ENCODE measurements at places on chromosomes 1 and 21. TPM values are rescaled to one million over a fixed set of nuclear protein-coding genes. Genes with fewer than 3 reads are reported as not detected.

GRCh38 chr1:101178688-101179491 is 57.9 kb upstream of the S1PR1 start:
- DNase-seq: no peak

- DNase-seq: no peak
These were observed 59.5 kb downstream of the IRF2BP2 start for GRCh38 chr1:234550341-234551031.

DNA sequence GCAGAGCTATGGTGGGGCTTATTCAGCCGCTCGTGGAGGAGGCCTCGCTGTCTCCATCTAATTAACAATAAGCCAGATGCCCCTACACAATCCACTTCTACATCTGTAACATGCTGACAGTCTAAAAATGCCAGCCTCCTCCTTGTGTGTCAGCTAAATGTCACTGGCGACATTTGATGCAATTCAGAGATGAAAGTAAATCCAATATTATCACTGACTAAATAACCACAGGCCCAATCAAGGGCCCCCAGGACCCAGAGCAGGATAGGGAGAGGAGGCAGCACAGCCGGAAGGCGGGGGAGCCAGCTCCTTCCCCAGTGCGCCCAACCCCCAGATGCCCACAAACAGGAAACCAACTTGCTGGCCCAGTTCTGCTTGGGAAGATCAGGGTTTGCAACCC is 76.6 kb downstream of the DMRTA2 start:
- no peak for DNase-seq

GRCh38 chr1:21621761-21622436 is 47.3 kb downstream of the RAP1GAP start:
- no peak for DNase-seq

- no peak for DNase-seq
These were observed 195.3 kb downstream of the C1orf94 start for GRCh38 chr1:34371829-34372532.

- no peak for DNase-seq
These were observed at the start of gene A3GALT2 for GRCh38 chr1:33320619-33321165. Gene A3GALT2, minus strand, starts transcription at chr1:33321098. Its CDS starts 0 bp downstream, at chr1:33321098.

GRCh38 chr1:156673387-156674121 is 3.7 kb downstream of the NES start:
- no peak for DNase-seq

- no peak for DNase-seq
These were observed 27.2 kb upstream of the ATP1A1 start for GRCh38 chr1:116345843-116346242.

- DNase-seq: no peak
These were observed 181.3 kb downstream of the ATP6V1G3 start for GRCh38 chr1:198359024-198359653.

DNA sequence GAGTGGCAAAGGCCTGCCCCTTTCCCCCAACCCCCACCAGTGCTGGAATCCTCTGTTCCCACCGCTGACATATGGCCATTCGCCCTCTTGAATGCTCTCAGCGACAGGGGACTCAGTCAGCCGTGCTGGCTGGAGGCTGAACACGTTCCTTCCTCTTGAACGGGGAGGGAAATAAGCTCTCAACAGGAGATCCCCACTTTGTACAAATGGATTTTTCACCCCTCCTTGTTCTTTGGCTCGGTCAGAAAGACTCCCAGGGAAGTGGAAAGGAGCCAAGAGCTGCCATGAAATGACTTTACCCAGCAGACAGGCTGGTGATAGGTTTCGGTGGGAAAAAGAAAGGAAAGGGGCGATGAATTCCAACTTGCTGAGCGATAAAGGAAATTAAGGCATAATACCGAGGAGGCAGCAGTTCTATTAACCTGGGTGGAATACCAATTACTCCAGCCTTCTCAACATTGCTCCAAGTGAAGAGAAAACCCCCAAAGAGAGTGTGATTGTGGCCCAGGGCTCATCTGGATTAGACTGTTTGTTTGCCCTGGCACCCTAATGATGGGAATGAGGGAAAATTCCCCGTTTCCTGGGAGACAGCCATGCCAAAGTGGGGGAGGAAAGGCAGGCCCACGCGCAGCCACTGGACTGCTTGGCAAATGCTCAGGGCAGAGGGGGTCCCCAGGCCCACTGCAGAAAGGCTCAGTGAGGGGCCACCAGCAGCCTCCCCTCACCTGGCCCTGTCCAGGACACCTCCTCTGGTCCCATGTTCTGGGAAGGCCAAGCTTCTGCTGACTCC is 23.9 kb downstream of the LRP8 start:
- DNase-seq: no peak

GRCh38 chr1:6097117-6097595 is 51.5 kb downstream of the KCNAB2 start:
- no peak for DNase-seq

DNA sequence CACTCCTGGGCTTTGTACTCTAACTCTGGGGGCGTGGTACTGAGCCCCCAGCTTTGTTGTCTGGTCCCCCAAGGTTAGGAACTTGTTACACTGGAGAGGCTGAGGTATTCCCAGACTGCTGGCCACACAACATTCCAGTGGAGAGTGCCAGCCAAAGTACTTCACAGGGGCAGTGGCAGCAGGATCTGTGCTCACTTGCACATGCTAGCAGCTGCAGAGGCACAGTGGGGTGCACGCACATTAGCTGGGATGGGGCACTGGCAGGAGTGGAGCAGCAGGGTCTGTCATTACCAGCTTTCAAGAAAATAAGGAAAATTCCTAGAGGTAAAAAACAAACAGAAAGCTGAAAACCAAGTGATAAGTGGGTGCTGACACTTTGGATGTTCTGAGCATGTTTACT is 31.0 kb downstream of the ZNF691 start:
- no peak for DNase-seq

GRCh38 chr1:61227857-61228550 is 145.6 kb downstream of the NFIA start:
- DNase-seq: no peak

- no peak for DNase-seq
These were observed 882 bp downstream of the VPS13D start for GRCh38 chr1:12230549-12231275.

- peak; percentile 95 for DNase-seq
These were observed at the start of gene CTNNBIP1 for GRCh38 chr1:9910076-9910422. Gene CTNNBIP1, minus strand, starts transcription at chr1:9910269. Its CDS starts 38,205 bp downstream, at chr1:9872064.

DNA sequence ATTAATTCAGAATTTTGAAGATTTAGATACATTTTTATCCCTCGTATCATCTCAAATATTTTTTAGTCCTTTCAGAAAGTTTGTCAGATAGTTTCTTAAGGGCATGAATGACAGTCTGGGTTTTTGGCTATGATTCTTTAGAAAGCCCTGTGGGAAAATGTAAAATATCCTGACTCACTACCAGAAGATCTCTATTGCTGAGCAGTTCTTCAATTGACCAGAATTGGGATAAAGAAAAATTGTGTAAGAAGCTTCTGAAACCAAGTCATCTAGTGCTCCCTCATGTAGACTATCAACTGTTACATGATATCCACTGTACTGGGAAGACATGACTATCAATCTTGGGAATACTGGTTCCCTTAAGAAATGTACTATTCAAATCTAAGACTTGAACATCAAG is 608.3 kb upstream of the CHRM3 start:
- no peak for DNase-seq

Gene TNNT2
- 59.5 TPM for polyA plus RNA-seq

Gene SF3B4
- polyA plus RNA-seq: 68.9 TPM

Gene SAMSN1
- 2.4 TPM for polyA plus RNA-seq

Measured in renal cortex interstitium (tissue), 15 donors.